ENCODE measurements at places on chromosomes 3 and 15. TPM values are rescaled to one million over a fixed set of nuclear protein-coding genes. Genes with fewer than 3 reads are reported as not detected.
A peak's percentile ranks its signal among the peaks of the same experiment; 100 is the strongest.

- DNase-seq = peak; percentile 91
These were observed 74.7 kb downstream of the MAGI1 start for GRCh38 chr3:65963787-65964677.

DNA sequence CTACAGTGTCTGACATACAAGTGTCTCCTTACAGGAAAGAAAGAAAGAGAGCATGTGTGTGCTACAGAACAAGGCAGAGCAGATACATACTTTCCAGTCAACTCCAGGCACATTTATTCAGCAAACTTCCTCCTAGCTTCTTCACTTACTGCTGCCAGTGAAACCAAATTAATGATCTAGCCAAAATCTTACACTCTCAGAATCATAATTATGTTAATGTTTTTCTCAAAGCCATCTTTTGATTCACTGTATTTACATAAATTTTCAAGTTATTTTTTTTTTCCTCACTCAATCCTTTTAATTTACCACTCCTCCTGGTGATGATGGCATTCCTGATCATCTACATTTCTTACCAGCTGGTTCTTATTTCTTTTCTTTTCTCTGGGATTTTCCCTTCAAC lies 326.7 kb downstream of the IGSF11 start:
- no peak for DNase-seq

DNA sequence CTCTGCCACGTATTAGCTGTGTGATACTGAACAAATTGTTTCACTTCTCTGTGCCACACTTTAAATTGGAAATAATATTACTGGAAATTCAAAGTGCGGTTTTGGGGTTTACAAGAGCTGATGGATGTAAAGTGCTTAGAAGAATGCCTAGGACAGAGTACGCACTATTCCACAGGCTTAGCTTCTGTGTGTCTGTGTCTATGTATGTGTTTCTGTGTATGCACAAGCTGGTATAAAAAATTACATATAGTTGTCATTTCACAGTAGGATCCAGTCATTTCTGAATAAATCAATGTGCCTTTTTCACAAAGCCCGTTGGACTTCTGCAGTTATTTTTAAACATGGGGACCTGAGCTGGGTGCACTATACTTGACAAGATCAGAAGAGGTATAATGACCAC lies 370.4 kb downstream of the TUSC7 start:
- DNase-seq = no peak

DNA sequence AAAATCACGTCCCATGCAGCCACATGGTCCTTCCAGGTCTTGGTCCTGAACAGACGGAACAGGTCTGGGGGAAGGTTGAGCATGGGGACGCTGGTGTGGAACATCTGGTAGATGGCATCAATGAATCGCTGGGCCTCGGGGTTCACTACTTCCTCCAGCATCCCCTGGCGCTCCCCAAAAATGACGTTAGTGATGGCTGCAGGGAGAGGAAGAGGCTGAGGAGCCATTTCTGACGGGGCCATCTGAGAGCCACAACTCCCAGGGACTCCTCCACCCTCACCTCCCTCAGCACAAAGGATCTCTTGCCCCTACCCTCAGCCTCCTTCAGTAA lies 23.7 kb downstream of the CYP11A1 start:
- DNase-seq = no peak

GRCh38 chr3:87041191-87041590 lies 50.2 kb upstream of the VGLL3 start:
- DNase-seq = no peak

GRCh38 chr3:65848024-65848423 lies 190.7 kb downstream of the MAGI1 start:
- no peak for DNase-seq

- no peak for DNase-seq
These were observed 223.6 kb upstream of the SETMAR start for GRCh38 chr3:4079339-4080195.

DNA sequence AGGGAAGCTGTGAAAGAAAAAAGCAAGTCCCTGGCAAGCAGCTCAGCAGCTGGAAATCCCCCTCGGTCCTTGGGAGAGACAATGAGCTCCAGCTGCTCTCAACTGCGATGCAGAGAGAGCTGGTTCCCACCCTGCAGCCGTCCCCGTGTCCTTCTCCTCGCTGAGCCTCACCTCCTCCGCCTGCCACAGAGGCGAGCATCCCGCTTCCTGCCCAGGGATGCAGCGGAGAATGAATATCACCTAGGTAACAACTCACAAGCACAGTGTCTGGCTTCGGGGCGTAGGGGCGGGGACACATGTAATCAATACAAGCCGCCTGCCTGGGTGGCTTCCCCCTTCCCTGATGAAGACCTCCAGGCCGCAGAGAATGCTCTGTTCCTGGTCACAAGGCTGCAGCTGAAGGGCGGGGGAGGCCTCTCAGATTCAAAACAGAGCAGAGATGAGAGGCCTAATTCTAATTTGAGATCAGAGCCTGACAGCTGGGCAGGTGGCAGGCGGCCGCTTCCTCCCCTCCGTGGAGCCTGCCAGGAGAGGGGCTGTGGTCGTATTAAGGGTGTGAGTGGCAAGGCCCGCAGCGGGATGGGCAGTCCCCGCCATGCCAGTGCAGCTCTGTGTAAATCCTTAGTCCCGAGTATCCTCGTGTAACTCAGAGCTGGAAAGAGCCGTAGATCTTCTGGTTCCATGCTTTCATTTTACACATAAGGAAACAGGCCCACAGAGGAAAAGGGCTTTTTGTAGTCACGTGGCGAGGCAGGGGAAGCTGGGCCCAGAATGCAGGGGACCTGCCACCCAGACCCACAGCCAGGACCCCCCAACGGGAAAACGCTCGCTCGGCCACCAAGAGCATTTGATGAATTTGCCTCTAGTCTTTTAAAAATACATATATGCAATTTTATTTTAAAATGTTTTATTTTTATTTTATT lies 24.3 kb downstream of the ZDHHC19 start:
- DNase-seq = no peak

- DNase-seq = no peak
These were observed 193.6 kb downstream of the EPHA3 start for GRCh38 chr3:89300981-89301380.

- DNase-seq = no peak
These were observed 38.1 kb downstream of the NMNAT3 start for GRCh38 chr3:139639662-139640061.

DNA sequence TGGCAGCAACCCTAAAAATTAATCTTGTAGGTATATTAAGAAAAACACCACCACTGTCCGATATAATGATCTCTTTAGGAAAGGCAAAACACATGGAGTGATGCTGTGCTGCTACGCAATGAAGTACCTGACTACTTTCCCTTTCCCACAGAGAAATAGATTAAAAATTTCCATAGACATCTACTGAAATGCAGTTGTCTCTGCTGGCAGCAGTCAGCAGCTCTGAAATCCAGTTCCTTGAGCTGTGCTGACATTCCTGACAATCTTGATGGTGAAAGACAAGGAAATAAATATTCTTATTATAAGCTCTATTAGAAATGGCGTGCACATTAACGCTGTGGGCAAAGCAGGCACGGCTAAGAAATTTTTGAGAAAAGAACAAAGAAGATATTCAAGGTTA lies 287.6 kb downstream of the IL5RA start:
- no peak for DNase-seq

DNA sequence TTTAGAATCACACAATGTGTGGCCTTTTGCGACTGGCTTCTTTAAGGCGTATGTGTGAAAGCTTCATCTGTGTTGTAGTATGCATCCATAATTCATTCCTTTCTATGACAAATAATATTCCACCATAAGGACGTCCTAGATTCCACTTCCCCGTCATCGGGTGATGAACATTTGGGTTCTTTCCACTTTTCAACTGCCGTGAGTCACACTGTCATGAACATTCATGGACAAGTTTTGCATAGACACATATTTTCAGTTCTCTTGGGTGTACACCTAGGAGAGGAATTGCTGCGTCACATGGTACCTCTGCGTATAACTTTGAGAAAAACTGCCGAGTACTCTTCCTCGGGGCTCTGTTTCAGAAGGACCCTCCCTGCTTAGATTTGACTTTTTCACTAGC lies 97.3 kb downstream of the TOP2B start:
- no peak for DNase-seq

GRCh38 chr15:85825118-85825517 lies 30.4 kb upstream of the KLHL25 start:
- DNase-seq = no peak

GRCh38 chr3:86913160-86913559 lies 77.8 kb downstream of the VGLL3 start:
- DNase-seq = no peak

GRCh38 chr3:10338591-10339353 lies 17.9 kb upstream of the SEC13 start:
- no peak for DNase-seq

DNA sequence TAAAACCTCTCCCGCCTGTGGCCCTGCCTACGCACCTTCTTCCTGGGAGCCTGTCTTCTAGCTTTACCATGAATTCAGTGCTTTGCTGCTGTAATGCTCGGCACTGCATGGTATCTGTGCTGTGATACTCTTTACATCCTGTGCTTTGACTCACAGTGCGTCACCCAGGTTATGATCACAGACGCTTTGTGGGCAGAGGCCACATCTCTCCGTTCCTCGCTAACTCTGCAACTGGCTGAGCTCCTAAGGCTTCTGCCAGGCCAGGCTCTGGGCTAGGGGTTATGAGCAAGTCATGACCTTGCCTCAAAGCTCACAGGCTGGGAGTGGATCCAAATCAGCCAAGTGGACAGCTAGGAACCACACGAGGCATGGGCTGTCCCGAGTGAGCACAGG lies 23.2 kb downstream of the SPTBN5 start:
- peak; percentile 60 for DNase-seq

- DNase-seq = no peak
These were observed 28.0 kb downstream of the ARHGAP31 start for GRCh38 chr3:119322021-119322834.

- peak; percentile 16 for DNase-seq
These were observed 138.5 kb upstream of the ANKRD28 start for GRCh38 chr3:15936312-15936711.

- no peak for DNase-seq
These were observed 21.0 kb downstream of the THSD4 start for GRCh38 chr15:71136159-71136783.

- no peak for DNase-seq
These were observed 121.8 kb downstream of the GOLIM4 start for GRCh38 chr3:167973901-167974300.

DNA sequence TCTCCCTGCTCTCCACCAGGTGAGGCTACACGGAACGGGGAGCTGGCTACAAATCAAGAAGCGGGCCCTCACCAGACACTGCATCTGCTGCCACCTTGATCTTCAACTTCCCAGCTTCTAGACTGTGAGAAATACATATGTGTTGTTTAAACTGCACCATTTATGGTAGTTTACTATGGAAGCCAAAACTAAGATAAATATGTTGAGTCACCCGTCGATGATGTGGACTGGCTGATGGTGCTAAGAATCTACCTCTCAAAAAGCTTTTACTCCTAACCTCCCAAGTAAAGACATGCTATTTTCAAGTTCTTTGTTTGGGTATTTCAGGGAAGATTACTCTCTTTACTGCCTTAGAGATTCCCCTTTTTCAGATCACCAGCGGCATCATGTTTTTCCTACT lies 110.9 kb downstream of the VGLL3 start:
- no peak for DNase-seq

The GOLGA8J gene
- not detected for total RNA-seq

The SEMA5B gene
- total RNA-seq = 2.3 TPM

The FETUB gene
- not detected for total RNA-seq

The SRGAP3 gene
- total RNA-seq = 15.7 TPM

The EFCAB12 gene
- 0.85 TPM for total RNA-seq

The XCR1 gene
- not detected for total RNA-seq

The SERPINI2 gene
- total RNA-seq = not detected

All from cardiac muscle cell (in vitro differentiated cells and primary cell).